ENCODE measurements at places on chromosomes 16 and 17. TPM values are rescaled to one million over a fixed set of nuclear protein-coding genes. Genes with fewer than 3 reads are reported as not detected.

Gene CCL11
- total RNA-seq, result not detected

Gene GPR139
- total RNA-seq, result not detected

Gene KRTAP4-1
- not detected for total RNA-seq

Gene CDR2L
- 0.32 TPM for total RNA-seq

Gene HOXB1
- not detected for total RNA-seq

Gene EME1
- 34.0 TPM for total RNA-seq

Gene MT2A
- 121 TPM for total RNA-seq

Gene ACSM2A
- 0.26 TPM for total RNA-seq

Gene ALOX15
- total RNA-seq, result not detected

Gene ZNF205
- not detected for total RNA-seq

Gene CDK3
- 7.0 TPM for total RNA-seq

Gene KRTAP2-3
- not detected for total RNA-seq

Gene SLC16A3
- 119 TPM for total RNA-seq

Gene TM4SF5
- not detected for total RNA-seq

Gene TBC1D3I
- 0.45 TPM for total RNA-seq

Gene PROCA1
- total RNA-seq, result 6.1 TPM

Gene KCNJ12
- not detected for total RNA-seq

Gene TNP2
- total RNA-seq, result not detected

Gene TP53TG3B
- not detected for total RNA-seq

Gene MYH1
- not detected for total RNA-seq

Gene OR4D1
- 0.29 TPM for total RNA-seq

Gene AMZ2
- total RNA-seq, result 106 TPM

Gene CNGB1
- not detected for total RNA-seq

Gene ZNF469
- total RNA-seq, result 0.84 TPM

Gene STAT5A
- 118 TPM for total RNA-seq

Gene CD300LG
- total RNA-seq, result not detected

Data from activated CD8-positive, alpha-beta memory T cell treated with anti-CD3 and anti-CD28 coated beads, Interleukin-2, amount 10 ng/mL, durations not matched to agents 7 days and 5 days (primary cell).